Activated CD4-positive, alpha-beta T cell treated with anti-CD3 and anti-CD28 coated beads, Interleukin-10, Interleukin-2, amounts not matched to agents 100 ng/mL and 50 ng/mL, durations not matched to agents 16 hours and 8 hours (primary cell): ENCODE measurements at places on chromosomes 4 and X.

DNA sequence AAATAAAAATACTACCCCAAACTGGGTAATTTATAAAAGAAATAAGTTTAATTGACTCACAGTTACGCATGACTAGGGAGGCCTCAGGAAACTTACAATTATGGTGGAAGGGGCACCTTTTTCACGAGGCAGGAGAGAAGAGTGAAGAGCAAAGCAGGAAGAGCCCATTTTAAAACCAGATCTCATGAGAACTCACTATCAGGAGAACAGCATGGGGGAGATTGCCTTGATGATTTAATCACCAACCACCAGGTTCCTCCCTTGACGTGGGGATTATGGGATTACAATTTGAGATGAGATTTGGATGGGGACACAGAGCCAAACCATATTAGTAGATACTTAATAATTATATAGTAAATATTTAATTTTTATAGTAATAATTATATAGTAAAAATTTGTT lies 10.1 kb downstream of the CISD2 start:
- no peak for DNase-seq

GRCh38 chr4:189088780-189089179 lies 851.9 kb upstream of the FRG1 start:
- DNase-seq: no peak

DNA sequence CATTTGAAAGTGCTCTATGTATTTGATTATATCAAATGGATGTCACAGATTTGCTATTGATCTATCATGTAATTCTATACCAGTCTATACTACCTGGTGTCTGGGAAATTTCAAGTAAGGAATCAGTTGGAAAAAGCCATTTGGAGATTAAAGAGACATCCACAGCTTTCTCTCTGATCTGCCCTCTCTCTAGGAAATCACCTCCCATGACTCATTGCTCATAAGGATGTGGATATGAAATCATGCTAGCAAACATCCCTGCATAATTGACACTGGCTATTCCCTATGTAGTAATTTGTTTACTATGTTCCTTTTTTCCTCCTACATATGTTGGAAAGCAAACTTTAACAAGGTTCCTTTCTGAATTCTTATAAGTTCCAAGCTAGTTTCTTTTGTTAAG lies 94.3 kb downstream of the TEX13A start:
- no peak for DNase-seq

- peak; percentile 4 for DNase-seq
Observed at GRCh38 chr4:74374561-74375327, 9.8 kb downstream of the EREG start.

DNA sequence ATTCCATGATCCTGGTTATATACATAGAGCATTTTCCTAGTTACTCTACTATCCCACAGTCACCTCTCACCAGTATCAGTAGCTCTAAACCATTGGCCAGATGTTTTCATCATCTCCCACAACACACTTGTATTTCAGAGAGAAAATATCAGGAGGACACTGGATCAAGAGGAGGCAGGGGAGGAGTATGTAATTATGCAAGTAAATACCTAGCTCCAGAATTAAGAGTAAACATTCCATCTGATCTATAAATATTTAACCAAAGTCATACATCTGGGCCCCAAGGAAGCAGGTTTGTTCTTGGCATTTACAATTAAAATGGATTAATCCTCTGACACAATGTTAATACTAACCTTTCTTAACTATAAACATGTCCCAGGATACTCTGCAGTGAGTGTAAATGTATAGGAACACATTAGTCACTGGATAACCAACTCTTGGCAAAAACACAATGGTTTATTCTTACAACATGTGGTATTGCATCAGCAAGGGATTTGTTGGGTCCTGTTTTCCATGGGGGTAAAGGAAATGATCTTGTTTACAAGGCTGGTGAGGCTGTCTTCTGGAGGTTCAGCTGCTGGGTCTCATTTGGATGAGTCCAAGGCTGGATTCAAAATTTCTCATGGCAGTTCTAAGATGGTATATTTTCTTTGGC lies 170.1 kb downstream of the ATG4A start:
- DNase-seq: no peak

DNA sequence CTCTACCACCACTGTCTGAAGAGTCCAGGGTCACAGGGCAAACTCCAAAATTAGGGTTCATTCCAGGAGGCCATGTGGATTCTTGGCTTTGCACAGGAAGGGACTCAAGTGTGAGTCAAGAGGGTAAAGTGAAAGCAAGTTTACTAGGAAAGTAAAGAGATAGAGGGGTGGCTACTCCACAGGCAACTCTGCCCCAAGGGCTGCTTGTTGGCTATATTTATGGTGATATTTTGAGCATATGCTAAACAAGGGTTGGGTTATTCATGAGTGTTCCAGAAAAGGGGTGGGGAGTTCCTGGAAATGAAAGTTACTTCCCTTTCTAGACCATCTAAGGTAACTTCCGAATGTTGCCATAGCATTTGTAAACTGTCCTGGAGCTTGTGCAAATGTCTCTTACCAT lies 1222.0 kb upstream of the TENM3 start:
- DNase-seq: no peak

GRCh38 chrX:50967736-50968135 lies 57.2 kb downstream of the BMP15 start:
- DNase-seq: no peak
